LHCN-M2 (cell line): ENCODE measurements at places on chromosomes 6 and 20. TPM values are rescaled to one million over a fixed set of nuclear protein-coding genes. Genes with fewer than 3 reads are reported as not detected.

The HLA-DQA1 gene
- not detected in 2 replicates for total RNA-seq

The CST7 gene
- total RNA-seq = not detected in 2 replicates

The COL11A2 gene
- 0.96 and 1.1 TPM in 2 replicates for total RNA-seq

The DYNLT2 gene
- total RNA-seq = 0.77 and 1.9 TPM in 2 replicates

The CTAGE9 gene
- total RNA-seq = not detected in 2 replicates

The CPXM1 gene
- not detected in 2 replicates for total RNA-seq

The FKBP1C gene
- 0.17 and 0.83 TPM in 2 replicates for total RNA-seq

The MYB gene
- total RNA-seq = 1.6 and 2.0 TPM in 2 replicates

The HLA-DRB1 gene
- 0.45 and 0.57 TPM in 2 replicates for total RNA-seq

The ACTR5 gene
- 7.3 and 8.9 TPM in 2 replicates for total RNA-seq

The LTA gene
- total RNA-seq = not detected in 2 replicates

The KIF25 gene
- not detected in 2 replicates for total RNA-seq

The MOG gene
- not detected in 2 replicates for total RNA-seq

The TPBG gene
- total RNA-seq = 13.0 and 14.9 TPM in 2 replicates

The PTCRA gene
- total RNA-seq = not detected in 2 replicates

The BPIFB1 gene
- not detected in 2 replicates for total RNA-seq

The TREM1 gene
- total RNA-seq = 0.32 and 0.52 TPM in 2 replicates

GRCh38 chr6:93164781-93165180 is 254.6 kb downstream of the EPHA7 start:
- DNase-seq = peak; percentile 99

GRCh38 chr6:110810896-110811586 is 4.2 kb downstream of the CDK19 start:
- DNase-seq = no peak

- DNase-seq = no peak
Observed at GRCh38 chr6:131952886-131953509, 1.8 kb upstream of the CCN2 start.

- no peak for DNase-seq
Observed at GRCh38 chr6:5778317-5778857, 228.3 kb downstream of the NRN1 start.

- DNase-seq = no peak
Observed at GRCh38 chr20:18628330-18628920, 40.6 kb downstream of the DTD1 start.

GRCh38 chr20:20695250-20695816 is 17.1 kb downstream of the RALGAPA2 start:
- peak; percentile 21 for DNase-seq

DNA sequence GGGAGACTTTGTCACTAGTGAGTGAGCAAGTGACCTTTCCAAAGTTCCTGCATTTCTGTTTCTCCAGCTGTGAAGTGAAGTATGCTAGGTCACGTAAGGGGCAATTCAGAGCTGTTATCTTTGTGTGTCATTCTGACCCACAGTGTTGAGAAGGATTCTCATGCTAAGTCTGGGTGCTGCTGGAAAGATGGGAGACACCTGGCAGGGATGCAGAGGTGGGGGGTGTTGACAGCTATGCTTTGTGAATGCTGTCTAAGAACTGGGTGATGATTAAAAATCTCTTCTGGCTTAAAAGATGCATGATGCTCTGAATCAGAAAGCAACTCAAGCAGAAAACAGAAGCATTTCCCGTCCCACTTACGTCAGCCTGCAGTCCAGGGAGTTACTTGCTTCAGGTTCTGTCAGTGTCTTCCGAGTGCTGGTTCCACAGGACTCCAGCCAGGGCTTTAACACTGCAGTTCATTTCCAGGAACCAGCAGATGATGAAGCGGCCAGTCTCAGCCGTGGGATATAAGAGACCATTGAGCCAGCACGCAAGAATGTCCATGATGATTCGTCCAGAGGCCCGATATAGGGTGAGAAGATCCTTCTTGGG is 30.9 kb upstream of the ASXL1 start:
- peak; percentile 73 for DNase-seq

DNA sequence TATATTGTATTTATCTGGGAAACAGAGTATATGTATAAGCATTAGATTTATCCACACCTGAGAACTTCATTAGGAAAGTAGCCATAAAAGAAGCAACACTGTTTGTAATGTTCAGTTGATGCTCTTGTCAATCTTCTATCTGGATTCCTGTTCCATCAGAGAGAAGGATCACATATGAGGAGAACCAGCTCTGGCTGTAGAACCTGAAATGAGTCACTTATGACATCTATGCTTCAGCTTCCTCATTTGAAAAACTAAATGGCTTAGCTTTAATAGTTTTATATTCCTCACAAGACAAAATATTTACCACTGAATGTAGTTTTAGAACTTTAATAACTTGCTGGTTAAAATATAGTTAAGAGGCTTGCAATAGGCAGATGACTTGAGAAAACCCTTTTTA is 144.7 kb downstream of the TASP1 start:
- DNase-seq = peak; percentile 11

DNA sequence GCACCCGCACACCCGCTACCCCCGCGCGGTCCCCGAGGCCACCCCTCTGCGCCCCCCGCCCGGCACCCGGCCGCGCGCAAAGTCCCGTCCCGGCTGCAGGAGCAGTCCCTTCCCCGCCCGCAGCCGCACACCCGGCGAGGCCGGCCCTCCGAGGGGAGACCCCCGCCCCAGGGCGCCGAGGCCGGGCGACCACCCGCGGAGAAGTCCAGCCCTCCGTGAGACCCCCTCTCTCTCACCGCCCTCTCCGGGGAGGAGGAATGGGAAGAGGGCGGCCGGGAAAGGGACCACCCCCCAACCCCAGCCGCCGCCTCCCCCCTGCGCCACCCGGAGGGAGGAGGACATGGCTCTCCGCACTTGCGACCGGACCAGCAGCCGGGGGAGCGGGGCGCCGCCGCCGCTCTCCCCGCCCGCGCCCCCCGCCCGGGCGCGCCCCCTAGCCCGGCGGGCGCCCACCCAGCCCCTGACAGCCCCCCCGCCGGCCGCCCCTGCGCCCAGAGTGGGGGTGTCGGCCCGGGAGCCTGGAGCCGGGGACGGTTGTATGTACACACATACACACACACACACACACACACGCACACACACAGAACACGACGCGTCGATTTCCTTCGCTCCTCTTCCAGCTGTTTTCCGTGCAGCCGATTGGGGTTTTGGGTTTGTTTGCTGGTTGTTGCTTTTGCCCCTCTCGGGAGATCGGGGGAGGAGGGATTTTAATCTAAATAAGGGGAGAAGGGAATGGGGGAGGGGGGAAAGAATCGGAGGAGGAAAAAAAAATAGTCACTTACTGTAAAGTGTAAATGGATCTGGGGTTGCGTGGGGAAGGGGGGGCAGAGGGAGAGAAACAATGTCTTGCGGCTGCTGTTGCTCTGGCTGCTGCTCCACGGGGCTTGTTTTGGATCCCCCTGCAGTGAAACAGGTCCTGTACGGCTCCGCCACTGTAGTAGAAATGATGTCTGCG is at the start of gene ATXN1:
TSS of gene ATXN1 (minus strand) at position 945 of the 955 bp plus-strand sequence.
- peak; percentile 78 for DNase-seq

DNA sequence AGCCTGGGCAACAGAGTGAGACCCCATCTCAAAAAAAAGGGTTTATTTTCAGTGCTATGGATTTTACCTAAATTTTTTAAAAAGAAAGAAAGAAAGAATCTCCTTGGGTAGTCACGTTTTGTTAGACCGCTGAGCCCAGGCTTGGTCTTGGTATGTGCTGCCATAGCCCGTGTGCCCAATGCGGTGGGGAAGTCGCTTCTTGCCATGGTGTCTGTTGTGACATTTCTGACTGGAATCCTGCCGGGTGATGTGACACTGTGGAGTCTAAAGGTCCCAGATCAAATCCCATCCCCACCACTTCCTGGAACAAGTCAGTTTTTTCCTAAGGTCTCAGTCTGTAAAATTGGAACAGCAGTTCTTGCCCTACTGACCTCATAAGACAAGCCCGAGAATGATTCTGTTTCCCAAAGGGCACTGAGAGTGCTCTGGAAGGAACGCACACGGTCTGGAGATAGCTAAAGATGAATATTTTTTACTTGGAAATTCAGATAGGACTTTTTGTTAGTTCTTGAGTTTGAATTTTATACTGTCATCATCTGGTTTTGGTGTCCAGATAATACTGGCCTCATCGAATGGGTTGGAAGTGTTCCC is 225.8 kb downstream of the EYA2 start:
- no peak for DNase-seq

- no peak for DNase-seq
Observed at GRCh38 chr6:15430186-15430585, 184.3 kb downstream of the JARID2 start.

- no peak for DNase-seq
Observed at GRCh38 chr6:110566346-110567125, 90.1 kb upstream of the SLC22A16 start.

- peak; percentile 80 for DNase-seq
Observed at GRCh38 chr6:155201461-155202226, 62.2 kb upstream of the CLDN20 start.

DNA sequence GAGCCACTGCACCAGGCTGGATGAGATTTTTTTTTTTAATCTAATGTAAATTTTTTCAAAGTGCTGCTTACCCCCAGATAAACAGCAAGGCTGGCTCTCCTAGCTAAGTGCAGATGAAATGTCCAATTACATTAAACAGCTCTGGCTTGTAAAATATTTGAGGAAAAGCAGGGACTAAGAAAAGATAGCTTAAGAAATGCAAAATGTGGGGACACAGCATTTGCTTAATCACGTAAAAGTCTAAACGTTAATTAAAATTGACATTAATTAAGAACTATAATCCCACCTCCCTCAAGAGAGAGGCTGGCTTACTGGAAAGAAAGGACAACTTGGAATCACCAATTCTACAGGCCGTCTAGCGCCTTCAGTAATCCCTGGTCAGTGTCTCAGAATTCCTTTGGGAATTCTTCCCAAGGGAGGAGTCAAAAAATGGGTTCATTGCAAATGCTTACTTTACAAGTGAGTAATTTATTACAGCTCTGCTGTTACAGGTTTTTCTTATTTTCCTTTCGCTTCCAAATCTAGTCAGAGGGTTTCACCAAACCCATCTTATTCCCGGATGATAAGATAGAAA is 13.6 kb upstream of the MARCKS start:
- DNase-seq = no peak

- no peak for DNase-seq
Observed at GRCh38 chr6:29424168-29424567, 9.4 kb downstream of the OR12D1 start.

DNA sequence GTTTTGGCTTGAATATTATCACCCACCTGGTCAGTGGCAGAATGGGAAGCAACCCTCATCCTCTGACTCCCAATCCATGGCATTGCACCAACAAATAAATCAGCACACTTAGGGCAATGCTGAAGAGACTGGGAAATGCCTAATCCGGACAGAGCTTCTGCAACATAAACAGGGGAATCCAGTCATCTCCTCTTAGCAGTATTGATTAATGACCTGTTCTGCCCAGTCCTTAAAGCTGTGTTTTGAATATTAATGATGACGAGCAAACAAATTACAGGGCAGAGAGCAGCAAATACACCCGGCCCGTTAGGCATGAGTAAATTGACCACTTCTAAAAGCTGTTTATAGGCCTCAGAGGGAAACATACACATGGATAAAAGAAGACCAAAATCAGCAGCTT is 77.0 kb upstream of the B3GAT2 start:
- no peak for DNase-seq

GRCh38 chr6:21886542-21887151 is 293.1 kb downstream of the SOX4 start:
- peak; percentile 26 for DNase-seq

DNA sequence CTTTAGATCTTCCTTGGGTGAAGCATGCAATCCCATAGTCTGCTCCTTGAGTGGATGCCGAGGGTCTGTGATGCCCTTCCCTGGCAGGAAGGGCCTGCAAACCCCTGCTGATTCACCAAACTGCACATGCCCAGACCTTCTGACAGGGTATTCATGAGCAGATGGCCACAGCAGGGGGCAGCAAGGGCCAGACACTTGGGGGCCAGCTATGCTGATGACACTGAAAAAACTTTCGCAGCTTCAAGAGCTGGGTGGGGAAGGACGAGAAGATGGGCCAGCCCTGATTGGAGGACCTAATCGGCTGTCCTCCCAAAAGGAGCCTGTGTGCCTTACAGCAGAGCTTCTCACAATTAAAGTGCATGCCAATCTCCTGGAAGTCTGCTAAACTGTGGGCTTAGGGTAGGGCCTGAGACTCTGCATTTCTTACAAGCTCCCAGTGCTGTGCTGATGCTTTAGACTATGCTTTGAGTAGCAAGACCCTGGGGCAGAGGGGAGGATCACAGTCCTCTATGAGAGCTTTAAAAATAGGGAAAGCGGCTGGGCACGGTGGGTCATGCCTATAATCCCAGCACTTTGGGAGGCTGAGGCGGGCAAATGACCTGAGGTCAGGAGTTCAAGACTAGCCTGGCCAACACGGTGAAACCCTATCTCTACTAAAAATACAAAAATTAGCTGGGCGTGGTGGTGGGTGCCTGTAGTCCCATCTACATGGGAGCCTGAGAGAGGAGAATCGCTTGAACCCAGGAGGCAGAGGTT is 15.2 kb upstream of the GDAP1L1 start:
- no peak for DNase-seq

DNA sequence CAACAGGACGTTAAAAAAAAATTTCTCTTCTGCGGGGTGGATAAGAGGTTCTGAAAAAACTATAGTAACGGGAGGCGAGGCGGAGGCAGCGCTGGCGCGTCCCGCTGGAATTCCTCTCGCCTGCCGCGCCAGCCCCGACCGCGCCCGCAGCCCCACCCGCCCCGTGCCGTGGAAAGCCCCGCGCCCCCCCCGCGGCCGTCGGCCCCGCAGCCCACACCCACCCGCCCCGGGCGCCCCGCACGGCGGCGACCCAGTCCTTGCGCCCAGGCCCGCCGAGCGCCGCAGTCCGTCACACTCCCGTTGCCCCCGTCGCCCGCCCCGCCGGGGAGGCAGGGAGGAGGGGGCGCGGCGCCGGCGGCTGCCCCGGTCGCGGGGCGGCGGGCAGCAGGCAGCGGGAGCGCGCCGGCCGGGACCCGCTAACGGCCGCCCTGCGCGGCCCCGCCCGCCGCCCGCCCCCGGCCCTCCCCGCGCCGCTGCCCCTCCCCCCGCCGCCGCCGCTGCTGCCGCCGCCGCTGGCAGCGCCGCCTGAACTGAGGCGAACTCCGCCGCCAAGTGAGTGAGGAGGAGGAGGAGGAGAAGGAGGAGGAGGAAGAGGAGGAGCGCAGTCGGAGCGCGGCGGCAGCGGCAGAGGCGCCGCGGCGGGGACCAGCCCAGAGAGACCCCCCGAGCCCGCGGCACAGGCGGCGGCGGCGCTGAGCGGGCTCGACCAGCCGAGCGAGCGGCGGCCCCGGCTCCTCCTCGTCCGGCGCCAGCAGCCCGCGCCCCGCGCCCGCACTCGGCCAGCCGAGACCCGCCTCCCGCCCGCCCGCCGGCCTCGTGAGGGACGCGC is at the start of gene QKI:
TSS of gene QKI (plus strand) at position 602 of the 829 bp plus-strand sequence. CDS start 476 bp downstream, outside the sequence.
- peak; percentile 75 for DNase-seq

- peak; percentile 25 for DNase-seq
Observed at GRCh38 chr6:145278163-145278807, 457.0 kb downstream of the EPM2A start.

GRCh38 chr20:57038608-57039440 is 227.6 kb downstream of the BMP7 start:
- DNase-seq = no peak

- no peak for DNase-seq
Observed at GRCh38 chr6:43478008-43478372, 620 bp downstream of the TJAP1 start.
